ENCODE measurements at places on chromosomes 3 and 15. TPM values are rescaled to one million over a fixed set of nuclear protein-coding genes. Genes with fewer than 3 reads are reported as not detected.

GRCh38 chr3:183808355-183808754, 17.0 kb downstream of the MAP6D1 start:
- DNase-seq = no peak

- no peak for DNase-seq
These were observed 51.5 kb downstream of the ZMAT3 start for GRCh38 chr3:179020112-179020511.

- DNase-seq = no peak
These were observed 181.5 kb upstream of the LPP start for GRCh38 chr3:187972454-187972853.

DNA sequence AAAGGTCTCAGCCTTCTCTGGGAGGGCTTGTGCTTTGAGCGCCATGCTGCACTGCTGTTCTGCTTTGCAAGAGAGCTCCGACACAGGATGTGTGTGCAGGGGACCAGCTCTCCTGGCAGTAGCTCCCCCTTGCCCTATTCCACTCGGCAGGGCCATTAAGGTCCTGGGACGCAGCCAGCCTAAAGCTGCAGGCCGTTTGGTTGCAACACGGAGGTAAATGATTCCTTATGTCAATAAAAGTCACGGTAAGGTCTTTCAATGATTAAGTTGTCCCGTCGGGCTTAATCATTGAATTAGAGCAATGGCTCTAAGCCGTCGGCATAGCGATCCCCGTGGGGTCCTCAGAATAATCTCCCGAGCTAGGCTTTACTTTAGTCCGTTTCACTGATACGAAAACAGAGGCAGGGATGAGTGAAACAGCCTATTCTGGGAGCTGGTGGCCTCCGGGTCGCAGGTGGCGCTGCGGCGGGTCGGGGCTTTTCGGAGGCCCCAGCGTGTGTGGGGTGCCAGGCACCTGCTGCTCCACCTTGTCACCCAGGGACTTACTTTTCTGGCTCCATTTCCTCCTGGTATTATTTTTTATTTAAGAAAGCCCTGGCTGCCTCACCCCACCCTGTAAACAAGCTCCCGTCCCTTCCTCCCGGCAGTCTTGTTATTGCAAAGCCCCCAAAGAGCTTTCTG, 525.2 kb downstream of the OCA2 start:
- peak; percentile 35 for DNase-seq

DNA sequence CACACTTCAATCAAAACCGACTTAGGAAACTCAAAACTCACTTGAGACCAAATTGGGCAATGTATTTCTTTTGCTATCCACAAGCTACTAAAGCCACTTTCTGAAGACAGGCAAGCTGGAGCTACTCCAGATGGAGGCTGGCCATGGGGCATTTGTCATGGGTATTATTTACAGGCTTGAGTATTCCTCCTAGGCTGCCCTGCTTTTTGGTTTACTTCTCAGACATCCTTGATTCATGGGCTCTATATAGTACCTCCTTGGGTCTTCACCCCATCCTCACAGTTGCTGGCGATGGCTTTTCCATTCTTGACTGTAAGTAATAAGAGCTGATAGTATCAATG, 18.6 kb upstream of the SYNM start:
- no peak for DNase-seq

Gene TRIM59
- total RNA-seq = 5.6 TPM

GRCh38 chr3:14453876-14454638, 51.7 kb downstream of the SLC6A6 start:
- DNase-seq = no peak

- DNase-seq = no peak
These were observed 64.8 kb upstream of the HEG1 start for GRCh38 chr3:125120379-125121122.

DNA sequence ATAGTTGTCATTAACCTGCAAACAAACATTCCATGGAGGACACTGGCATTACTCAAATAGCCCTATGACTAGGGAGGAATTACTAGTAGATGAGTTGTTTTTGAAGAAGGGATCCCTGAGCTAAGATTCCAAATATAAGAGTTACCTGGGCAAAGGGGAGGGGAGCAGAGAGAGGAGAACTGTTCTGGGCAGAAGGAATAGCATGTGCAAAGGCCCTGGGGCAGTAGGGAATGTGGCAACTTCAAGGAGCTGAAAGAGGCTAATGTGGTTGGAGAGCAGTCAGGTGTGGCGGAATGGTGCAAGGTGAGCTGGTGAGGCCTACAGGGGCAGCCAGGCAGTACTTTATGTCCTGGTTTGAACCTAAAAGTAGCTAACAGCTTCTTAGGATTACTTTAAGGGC, 5.8 kb upstream of the IL17RD start:
- no peak for DNase-seq

- no peak for DNase-seq
These were observed 224.0 kb upstream of the RGMA start for GRCh38 chr15:93312891-93313486.

DNA sequence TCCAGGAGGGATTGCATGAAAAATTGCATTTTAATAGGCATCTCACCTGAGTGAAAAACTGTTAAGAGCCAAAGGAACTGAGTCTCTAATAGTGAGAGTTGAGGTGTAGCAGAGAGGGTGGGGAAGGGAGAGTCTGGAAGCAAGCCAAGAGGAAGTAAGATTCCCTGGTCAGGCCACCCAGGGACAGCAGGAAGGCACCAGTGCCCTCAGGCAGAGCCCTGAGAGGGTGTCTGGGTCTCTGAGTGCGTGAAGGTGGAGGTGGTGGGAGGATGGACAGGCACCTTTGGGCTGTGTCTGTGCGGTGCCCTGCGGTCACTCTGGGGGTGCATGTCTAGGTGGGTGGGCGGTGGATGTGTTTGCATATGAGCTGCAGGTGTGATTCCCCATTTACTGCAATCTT, 300.4 kb upstream of the ROPN1 start:
- DNase-seq = peak; percentile 46

Gene ZNF619
- total RNA-seq = 10.4 TPM

DNA sequence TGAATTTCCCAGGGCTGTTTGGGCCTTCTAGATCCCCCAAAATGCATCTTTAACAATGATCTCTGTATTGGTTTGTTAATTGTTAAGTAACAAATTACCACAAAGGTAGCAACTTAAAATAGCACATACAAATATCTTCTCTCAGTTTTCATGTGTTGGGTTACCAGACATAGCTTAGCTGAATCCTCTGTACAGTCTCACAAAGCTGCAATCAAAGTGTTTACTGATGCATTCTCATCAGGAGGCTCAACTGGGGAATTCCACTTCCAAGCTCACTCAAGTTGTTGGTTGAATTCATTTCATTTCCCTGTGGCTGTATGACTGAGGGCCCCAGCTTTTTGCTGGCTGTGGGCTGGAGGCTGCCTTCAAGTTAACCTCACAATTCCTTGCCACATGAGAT, 297.6 kb downstream of the RPLP1 start:
- DNase-seq = no peak

- DNase-seq = peak; percentile 45
These were observed 76.1 kb upstream of the PLSCR4 start for GRCh38 chr3:146326875-146327543.

GRCh38 chr15:94314639-94315038, 83.3 kb downstream of the MCTP2 start:
- DNase-seq = no peak

DNA sequence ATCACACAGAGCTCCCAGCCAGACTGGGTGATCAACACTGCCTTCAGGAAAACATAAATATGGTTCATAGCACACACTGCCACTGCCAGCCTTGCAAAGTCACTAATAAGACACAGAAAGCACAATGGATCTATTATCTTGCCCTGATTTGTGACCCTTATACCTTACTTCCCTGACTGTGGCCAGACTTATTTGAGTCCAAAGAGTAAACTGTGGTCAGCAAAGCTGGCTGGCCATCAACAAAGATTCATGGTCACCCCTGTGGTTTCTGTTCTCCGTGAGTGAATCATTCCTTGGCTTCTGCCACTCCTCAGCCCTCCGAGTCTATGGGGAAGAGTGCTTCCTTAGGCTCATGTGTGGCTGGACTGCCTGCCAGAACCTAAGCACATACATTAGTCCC, 437.7 kb downstream of the RAP2B start:
- peak; percentile 81 for DNase-seq

DNA sequence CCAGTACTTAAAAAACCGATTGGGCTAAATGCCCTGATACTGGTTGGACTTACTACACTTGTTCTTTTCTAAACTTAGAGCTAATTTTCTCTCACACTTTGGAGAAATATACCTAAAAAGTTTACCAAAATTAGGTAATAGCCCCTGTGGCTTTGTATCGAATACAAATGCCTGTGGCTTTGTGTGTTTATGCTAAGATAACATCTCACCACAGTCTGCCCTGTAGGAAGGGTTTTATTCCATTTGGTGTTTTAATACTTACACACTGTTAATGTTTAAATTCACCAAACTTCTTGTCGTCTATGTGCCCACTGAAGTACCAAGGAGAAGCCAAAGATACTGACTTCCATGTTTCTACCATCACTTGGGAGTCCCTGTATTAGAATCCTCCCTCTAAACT, 66.4 kb downstream of the BCHE start:
- no peak for DNase-seq

GRCh38 chr3:12476238-12476897, 7.9 kb upstream of the TSEN2 start:
- no peak for DNase-seq

DNA sequence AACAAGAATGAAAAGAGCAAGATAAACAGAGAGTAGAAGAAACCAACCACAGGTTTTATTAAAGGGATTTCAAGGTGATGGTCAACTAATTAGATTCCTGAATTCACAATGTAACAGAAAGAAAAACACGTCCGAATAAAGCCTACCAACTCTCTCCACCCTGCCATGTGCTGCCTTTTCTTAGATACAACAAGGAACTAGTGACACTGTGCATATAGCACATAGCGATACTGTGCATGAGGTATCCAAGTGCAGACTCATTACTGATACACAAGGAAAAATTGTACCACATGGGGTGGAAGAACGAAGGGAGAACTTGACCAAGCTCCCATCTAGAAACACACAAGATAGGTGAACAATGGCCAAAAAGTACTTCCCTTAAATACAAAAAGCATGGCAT, 154.6 kb downstream of the MAGI1 start:
- DNase-seq = no peak

DNA sequence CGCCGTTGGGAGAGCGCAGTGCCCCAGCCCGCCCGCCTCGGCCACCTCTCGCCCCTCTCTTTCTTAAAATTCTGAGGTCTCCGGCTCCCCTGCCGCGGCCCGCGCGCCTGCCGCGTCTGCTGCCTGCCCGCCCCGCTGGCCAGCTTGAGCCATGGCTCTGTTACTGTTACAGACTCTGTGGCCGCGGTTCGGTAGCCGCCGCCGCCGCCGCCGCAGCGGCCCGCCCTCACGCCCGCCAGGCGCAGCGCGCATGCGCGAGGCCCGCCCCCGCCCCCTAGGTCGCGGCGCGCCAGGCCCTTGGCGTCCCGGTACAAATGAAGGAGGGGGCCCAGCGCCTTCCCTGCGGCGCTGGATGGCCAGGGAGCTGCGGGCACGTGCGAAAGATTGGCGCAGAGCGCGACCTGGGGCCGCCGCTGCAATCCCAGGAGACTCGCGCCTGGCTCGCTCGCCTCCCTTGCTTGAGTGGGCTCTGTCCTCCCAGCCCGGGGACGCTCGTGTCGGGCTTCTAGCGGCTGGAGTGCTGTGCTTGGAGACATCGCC, at the start of gene ONECUT1:
Gene ONECUT1 (minus strand): TSS at position 168 of the 540 bp plus-strand sequence. CDS start 452 bp downstream, outside the sequence.
- peak; percentile 80 for DNase-seq

- no peak for DNase-seq
These were observed 463.0 kb downstream of the ERC2 start for GRCh38 chr3:56005196-56005805.

Gene FANCD2
- total RNA-seq = 4.5 TPM

DNA sequence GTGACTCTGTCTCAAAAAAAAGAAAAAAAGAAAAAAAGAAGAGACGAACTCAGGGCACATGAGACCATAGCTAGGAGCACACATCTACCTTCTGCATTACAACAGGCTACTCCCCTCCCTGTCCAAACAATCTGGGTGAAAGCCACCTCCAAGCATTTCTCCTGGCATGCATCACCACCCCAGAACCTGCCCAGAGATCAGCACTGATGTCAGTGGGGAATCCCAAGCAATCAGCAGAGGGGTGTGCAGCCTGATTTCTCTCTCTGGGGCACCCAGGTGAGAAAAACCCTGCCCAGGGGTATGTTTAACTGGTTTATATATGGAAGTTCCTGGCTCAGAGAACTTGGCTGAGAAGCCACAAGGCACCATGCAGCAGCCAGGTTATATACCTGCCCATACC, 59.4 kb downstream of the CDC25A start:
- no peak for DNase-seq

DNA sequence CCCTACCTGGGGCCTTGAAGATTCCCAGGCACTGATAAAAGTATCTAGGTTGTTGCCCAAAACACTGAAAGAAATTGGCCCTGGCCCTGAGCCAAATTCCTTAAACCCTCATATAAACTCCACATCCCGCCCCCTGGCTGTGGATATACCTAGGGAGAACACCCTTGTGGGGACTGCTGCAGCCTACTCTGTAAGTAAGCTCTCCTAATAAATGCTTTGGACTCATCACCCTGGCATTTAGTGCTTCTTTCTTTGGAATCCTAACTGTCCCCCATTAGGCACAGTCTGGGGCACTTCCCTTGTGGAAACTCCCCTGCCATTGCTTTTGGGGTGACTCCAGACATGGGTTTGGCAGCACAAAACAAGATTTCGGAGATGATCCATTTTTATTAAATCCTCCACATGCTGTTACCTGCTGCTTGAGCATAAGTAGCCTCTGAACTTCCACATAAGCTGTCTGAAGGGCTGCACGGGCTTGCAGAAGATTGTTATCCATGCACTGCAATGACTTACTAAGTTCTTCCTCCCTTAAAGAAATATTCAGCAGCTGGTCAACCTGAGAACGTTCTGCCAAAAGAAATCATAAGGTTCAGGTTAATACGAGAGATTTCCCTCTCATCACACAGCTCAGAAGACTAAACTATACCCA, 46.4 kb downstream of the ZNF106 start:
- no peak for DNase-seq

DNA sequence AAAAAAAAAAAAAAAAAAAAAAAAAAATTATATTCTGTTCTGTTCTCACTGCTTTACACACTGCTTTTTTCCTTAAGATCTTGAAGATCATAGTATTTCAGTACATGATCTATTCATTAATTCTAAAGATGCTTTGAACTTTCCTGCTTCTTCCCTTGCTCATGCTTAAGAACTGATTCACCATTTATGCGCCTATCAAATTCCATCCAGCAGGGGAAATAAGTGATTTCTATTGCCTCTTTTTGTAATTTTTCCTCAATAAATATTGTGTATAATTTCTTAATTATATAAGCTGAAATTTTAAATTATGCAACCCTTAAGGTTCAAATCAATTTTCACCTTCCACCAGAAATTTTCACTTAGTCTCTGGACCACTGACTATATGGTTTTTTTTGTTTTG, 10.6 kb downstream of the DENND6A start:
- DNase-seq = no peak

DNA sequence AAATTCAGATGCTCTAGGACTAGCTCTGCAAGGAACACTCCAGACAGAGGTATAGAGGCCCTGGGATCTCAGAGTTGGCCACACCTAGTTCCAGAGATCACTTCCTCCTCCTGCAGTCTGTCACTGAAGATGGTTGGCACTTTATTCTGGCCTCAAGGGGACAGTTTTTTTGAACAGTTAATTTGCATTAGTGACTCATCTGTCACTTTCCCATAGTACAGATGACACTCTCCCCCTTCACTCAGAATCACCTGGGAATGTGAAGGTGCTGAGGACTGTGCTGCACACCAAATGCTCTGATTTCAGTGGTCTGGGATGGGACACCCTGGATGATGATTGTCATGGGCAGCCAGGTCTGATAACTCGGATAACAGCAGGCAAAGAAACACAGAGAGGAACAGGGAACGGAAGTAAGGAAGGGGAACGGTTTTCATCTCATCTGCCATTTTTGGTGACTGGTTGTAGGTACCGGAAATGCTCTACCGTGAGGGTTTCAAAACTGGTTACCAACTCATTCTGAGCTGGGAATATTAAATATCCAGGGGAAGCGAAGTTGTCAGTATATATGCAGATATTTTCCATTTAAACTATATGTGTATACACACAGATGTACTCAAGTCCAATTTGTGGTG, 232.5 kb upstream of the ST8SIA2 start:
- no peak for DNase-seq
